ENCODE measurements at places on chromosomes 13 and 19.

GRCh38 chr13:36820222-36820621 is 1.2 kb downstream of the RFXAP start:
- peak; percentile 54 for DNase-seq

DNA sequence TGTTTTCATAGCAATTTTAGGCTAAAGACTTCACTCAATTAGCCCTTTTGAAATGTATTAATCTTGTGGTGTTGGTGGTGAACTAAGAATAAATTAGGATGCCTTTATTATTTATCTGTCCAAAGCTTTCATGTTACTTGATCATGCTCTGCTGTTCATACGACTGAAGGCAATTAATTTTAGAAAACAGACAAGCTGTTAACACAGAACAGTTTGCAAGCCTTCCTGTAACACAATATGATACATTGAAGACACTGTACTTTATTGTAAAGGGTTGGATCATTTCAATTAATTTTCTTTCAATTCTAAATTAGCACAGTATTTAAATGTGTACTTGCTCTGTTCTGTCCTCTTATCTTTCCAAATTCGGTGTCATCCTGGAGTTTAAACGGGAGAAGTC is 794.3 kb upstream of the MIR17HG start:
- no peak for DNase-seq

- no peak for DNase-seq
These were observed 4.7 kb downstream of the ERF start for GRCh38 chr19:42250183-42250665.

- DNase-seq: peak; percentile 35
These were observed 8.6 kb upstream of the NAPA start for GRCh38 chr19:47523473-47523872.

- no peak for DNase-seq
These were observed 4.3 kb upstream of the PALM3 start for GRCh38 chr19:14066134-14066533.

DNA sequence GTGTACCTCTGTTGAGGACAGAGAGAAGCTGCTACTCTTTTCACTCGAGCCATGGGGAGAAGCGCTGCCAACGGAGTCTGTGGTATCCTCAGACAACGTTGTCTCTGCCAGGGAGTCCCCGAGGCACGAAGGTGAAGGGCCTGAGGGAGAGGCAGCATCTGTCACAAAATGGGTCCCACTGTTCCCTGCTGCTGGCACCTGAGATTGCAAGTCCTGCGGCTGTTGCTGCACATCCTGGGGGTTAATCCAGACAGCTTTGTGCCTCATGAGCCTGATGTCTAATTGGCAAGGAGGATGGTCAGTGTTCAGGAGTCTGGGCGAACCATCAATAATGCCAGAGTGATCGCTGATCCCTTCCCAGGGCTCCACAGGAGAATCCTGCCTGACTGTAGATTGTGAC is 15.0 kb downstream of the RUBCNL start:
- peak; percentile 73 for DNase-seq

DNA sequence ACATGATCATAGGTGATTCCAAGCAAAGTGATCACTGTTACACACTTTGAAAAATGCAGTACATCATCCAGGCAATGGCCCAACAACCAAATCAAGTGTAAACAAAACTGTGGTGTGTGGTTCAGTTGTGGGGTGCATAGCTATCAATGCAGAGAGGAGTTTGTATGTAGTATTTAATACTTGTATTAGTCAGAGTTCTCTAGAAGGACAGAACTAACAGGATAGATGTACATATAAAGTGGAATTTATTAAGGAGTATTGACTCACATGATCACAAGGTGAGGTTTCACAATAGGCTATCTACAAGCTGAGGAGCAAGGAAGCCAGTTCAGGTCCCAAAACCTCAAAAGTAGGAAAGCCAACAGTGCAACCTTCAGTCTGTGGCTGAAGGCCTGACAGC is 249.3 kb upstream of the HTR2A start:
- DNase-seq: no peak

DNA sequence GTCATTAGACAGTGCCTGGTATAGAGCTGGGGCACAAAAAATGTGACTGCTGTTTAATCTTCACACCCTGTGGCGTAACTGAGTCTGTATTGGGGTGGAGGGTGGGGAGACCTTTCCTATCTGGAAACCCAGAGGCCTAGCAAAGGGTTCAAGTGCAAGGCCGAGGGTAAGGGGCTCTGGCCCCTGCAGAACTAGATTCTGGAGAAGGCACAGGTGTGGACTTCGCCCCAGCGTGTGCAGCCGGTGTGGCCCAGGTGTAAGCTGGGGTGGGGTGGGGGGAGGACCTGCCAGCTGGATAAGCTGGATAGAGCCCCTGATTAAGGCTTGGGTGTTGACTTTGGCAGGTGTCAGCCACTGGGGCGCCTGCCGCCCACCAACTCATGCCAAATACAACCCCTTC is 1.3 kb downstream of the RAB3D start:
- DNase-seq: no peak

DNA sequence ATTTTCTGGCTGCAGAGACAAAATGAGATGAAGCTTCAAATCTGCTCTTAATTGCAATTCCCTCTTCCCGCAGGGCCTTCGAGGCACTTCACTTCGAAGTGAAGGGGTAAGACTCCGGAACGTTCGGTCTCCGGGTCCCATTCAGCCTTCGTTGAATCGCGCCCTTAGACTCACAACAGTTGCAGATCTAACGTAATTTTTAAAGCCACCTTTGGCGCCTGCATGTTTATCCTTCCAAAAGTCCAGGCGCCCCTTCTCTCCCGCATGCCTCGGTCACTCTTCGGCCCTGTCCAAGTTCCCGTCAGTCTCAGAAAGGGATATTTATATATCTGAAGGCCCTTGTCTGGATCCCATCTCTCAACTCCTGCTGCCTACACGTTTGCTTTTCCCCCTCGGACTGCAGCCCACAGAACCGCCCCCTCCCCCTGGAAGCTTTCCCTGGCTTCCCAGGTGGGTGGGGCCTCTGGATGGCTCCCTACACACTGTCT is 915 bp upstream of the KCTD12 start:
- peak; percentile 63 for DNase-seq

- no peak for DNase-seq
These were observed 291.1 kb upstream of the ARGLU1 start for GRCh38 chr13:106858903-106859532.

DNA sequence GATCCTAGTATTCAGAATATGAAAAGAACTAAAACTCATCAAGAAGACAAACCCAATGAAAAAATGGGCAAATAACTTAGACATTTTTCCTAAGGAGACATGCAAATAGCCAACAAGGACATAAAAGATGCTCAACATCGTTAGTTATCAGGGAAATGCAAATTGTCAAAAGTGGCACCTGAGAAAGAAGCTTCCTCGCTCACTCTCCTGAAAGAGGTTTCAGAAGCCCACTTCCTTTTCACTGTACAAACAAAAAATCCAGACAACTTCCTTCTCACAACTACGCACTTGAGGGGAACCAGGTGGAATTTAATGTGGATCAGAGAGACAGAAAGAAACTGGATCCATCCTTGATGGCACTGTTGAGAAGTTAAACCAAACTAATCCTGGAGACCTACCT is 41.5 kb downstream of the KLF12 start:
- DNase-seq: no peak

GRCh38 chr19:19468424-19469050 is 46.8 kb downstream of the TSSK6 start:
- no peak for DNase-seq

- peak; percentile 72 for DNase-seq
These were observed 6.0 kb upstream of the CCER2 start for GRCh38 chr19:38917921-38918491.

GRCh38 chr19:8673276-8673891 is 25.2 kb downstream of the ACTL9 start:
- no peak for DNase-seq
